ENCODE measurements at places on chromosomes 7 and 10. TPM values are rescaled to one million over a fixed set of nuclear protein-coding genes. Genes with fewer than 3 reads are reported as not detected.

DNA sequence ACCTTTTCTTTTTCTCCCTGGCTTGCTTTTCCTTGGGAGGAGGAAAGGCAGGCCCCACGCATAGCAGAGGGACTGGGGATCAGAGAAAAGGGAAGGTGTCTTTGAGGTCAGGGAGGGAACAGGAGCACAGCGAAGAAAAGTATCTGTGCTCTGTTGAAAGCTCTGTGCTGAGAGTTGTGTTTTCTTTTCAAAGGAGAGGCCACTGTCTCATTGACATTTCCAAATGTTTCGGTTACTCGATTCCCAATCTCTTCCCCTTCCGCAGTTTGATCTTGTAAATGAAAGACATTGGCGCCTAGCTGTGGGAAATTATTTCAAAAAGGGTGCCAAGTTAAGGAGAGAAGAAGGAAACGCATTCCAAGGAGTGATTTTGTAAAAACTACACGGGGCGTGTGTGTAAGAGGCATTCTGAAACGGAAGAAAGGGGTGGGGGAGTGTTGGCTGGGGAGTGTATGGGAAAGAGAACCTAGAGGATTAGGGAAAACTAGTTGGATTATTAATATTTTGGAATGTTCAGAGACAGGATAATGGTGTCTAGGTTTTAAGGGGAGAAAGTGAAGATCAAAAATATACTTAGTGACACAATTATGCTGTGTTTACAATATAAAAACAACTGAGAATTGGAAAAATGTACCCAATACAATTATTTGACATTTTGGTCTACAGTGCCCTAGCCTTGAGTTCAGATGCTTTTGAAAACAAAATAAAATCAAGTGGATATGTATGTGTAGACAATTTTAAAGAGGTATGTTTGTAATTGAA is 708 bp downstream of the KLHDC10 start:
- peak; percentile 37 for DNase-seq

DNA sequence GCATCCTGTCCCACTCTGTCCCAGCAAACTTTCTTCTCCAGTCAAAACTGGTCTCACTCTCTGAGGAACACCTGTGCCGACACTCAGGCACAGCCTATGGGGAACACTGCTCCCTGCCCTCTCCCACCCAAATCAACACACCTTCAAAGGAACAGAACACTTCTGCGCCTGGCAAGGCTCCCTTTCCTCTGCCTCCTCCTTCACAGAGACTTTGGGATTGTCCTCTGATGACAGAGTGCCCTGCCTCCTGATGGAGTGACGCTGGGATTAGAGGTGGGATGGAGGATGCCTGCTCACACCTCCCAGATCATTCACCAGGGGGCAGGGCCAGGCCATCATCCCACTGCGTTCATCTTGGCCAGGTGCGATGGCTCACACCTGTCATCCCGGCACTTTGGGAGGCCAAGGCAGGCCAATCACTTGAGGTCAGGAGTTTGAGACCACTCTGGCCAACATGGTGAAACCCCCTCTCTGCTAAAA is 26.5 kb downstream of the KLF6 start:
- DNase-seq, result peak; percentile 16

DNA sequence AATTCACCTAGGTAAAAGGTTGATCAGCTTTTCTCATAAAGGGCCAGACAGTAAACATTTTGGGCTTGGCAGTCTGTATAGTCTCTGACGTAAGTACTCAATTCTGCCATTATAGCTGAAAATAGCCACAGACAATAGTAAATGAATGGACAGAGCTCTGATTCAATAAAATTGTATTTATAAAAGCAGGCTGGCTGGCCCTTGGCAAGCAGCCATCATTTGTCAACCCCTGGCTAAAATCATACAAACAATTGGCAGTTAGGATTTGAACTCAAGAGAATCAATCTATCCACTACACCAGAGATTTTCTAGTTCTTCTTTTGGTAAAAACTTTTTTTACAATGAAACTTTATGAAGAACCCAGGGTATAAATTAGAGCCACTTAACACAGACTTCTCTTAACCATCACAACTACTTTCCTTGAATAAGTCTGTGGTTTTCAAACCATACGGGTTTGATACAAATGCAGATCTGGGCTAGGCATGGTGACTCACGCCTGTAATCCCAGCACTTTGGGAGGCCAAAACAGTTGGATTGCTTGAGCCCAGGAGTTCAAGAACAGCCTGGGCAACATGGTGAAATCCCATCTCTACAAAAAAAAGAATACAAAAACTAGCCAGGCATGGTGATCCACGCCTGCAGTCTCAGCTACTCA is 124.5 kb downstream of the SLC16A9 start:
- peak; percentile 44 for DNase-seq

DNA sequence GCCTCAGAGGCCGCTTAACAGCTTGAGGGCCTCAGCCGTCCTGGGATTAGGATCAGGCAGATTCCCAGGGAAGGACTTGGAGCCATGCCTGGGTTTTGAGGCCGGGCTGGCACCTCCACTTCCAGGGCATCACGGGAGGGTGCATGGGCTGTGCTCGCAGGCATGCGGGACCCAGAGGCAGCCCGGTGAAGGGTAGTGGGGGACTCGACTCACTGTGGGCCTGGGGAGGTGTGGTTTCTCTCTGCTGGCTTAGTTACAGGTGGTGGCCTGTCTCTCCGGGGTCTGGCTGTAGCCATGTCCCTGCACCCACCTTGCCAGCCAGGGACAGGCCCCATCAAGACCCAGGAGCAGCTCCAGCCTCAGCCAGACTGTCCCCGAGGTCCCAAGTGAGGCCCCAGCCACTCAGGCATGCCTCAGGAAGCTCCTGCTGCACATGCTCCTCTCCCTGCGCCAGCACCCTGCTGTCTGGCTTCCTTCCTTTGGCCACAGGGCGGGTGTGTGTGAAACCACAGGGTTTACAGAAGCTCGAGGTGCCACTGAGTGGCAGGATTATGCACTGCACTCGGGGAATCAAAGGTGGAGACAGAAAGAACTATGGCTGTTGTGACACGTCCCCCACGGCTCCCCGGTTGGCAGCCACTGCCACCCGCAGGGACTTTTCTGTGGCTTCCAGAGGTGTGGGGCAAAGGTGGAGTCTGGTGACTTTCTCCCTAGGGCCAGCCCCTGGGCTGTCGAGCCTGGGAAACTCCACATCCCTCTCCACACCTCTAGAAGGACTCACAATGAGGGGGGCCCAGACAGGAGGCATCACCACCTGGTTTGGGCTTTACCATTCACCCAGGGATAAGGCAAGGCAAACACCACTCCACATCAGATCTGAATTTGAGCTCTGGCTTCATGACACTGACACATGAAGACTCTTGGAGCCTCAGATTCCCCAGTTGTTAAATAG is 19.7 kb downstream of the GOLGA7B start:
- DNase-seq, result peak; percentile 80

- no peak for DNase-seq
Measured at GRCh38 chr7:1040790-1041189, 3.6 kb upstream of the GPR146 start.

DNA sequence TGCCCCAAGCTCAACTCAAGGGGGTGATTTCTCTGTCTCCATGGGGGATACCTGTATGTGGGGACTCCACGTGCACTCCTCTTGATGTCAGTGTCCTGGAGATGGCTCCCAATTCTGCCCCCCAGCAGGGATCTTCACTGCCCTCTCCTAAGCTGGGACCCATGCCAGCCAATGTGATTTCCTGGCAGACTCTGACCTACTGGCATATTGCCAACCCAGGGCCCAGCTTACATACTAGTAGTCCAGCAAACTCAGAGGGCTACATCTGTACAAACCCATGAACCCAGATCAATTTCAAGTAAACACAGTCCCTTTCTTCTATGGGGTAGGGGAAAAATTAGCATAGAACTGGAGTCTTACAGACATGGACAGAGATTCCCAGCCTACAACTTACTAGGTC is 26.2 kb upstream of the BMPR1A start:
- DNase-seq, result no peak

- DNase-seq, result no peak
Measured at GRCh38 chr7:66667023-66667728, 38.5 kb downstream of the KCTD7 start.

- DNase-seq, result no peak
Measured at GRCh38 chr10:4810092-4810491, 15.9 kb upstream of the AKR1E2 start.

- DNase-seq, result no peak
Measured at GRCh38 chr7:132866144-132866531, 215.8 kb downstream of the CHCHD3 start.

GRCh38 chr7:156751319-156751718 is 110.7 kb downstream of the RNF32 start:
- DNase-seq, result peak; percentile 82

- DNase-seq, result no peak
Measured at GRCh38 chr7:4202154-4202736, 479.9 kb upstream of the FOXK1 start.

- DNase-seq, result no peak
Measured at GRCh38 chr10:105383978-105384377, 742.9 kb downstream of the SORCS3 start.

DNA sequence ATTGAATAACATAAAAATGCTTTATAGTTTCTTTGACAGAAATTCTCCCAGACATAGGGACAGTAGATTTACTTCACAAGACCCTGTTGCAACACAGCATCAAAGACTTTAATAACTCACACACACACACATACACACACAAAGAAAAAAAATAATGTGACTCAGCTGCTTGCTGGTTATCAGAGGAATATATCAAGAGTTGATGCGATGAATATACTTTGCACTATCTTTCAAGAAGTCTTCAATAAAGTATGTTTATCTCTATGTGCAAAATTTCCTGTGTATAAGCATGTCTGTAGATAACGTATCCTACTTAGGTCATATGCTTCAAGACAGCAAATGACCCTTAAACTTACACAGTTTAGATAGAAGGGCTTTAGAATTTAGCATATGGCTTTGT is 243.1 kb downstream of the ARL4A start:
- DNase-seq, result no peak

DNA sequence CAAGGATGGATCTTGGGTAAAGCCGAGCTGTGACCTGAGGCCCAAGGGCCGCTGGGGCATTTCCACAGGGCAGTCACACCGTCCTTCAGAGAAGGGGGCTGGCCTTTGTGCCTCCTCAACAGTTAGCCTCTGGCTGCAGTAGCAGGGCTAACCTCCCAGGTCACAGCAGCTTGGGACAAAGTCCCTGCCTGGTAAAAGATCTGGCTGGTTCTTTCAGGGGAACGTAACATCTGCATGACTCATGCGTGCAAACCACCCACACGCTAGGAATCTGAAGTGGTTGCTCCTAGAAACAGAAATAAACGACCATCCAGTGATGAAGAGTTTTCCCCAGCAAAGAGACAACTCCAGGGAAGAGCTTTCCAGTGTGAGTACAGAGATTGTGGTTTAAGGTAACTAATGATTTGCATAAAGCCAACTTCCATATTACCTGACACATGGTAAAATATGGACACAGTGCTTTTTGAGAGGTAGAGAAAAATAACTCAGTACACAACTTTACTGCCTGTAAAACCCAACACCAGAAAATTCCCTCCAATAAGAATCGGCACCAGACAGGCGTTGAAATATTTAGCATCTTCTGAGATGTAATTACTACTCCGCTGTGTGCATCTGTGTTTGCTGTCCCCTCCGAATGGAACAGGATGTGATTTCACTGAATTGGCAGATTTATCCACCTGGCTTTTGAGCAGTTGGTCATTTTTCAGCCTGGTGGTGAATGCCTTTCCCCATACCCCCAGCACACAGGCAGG is 84.9 kb upstream of the ADRB1 start:
- peak; percentile 86 for DNase-seq

DNA sequence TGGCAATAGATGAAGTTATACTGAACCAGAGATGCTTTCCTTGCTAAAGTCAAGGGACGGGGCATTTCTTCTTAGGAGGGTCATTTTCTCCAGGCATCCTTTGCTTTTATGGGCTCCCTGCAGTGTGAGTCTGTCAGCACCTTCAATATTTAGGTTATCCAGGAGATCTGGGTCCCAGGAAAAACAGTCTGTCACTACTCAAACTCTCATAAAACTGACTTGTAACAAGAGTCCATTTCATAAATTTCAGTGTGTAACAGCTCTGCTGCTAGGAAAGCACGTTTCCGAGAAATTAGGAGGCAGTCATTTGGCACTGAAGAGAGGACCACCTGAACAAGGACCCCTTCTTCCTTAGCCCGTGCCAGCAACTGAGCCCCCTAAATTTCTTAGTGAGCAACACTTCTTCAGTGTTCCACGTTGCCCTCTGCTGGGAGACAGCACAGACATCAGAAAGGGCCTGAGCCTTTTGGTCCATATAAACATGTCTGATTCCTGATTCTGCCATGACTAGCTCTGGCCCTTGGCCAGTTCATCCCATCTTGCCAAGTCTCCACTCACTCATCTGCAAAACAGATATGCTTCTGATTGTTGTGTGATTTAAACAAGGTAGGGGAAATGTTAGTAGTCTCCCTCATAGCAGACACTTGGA is 7.2 kb downstream of the GCC1 start:
- DNase-seq, result peak; percentile 29

GRCh38 chr7:134191876-134192275 is 64.7 kb downstream of the LRGUK start:
- no peak for DNase-seq

DNA sequence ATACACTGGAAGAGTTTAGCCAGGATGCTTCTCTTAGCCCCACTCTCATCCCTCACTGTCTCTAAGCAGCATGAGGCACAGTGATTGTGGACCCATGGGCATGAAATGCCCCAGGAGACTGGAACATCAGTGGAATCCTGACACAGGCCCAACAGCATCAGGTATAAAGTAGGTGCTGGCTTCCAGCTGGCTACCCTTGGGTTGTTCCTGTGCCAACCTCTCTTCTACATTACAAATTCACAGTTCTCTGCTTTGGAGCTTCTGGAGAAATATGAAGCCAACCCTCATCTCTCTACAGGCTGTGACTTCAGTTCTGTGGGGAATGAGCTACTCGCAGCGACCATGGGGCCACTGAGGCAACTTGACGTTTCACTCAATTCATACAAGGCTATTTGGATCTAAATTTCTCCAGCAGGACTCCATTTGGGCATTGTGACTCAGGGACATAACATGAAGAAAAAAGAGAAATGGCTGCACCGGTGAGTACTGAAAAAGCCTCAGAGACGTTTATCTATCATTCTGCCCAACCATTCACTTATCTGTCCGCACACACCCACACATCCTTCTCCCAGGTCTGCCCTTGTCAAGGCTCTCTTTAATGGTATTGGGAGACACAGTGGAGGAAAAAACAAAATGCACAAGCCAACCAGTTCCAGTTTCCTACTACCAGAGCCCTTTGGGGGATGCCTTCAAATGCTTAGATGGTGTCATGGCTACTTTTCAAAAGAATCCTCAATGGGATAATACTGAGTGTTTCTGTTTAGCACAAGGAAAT is 35.4 kb upstream of the TM9SF3 start:
- no peak for DNase-seq

The GLRX3 gene
- total RNA-seq, result 200 TPM

The ZNF727 gene
- total RNA-seq, result 0.53 TPM

The CNPY1 gene
- not detected for total RNA-seq

The H2BK1 gene
- total RNA-seq, result not detected

The FAM237B gene
- total RNA-seq, result not detected

The APBB1IP gene
- not detected for total RNA-seq

The SPDYE11 gene
- not detected for total RNA-seq

The SYT15 gene
- 0.13 TPM for total RNA-seq

The GPR15LG gene
- 0.53 TPM for total RNA-seq

The MMP21 gene
- not detected for total RNA-seq

The HPS6 gene
- 33.4 TPM for total RNA-seq
